Common myeloid progenitor, CD34-positive (primary cell): ENCODE measurements at places on chromosomes 11 and 22.

- H3K4me1 ChIP-seq = peaks cover 13% of the 10 kb centered on the region
- no peak for DNase-seq
- H3K27me3 ChIP-seq = no peaks in the 10 kb centered on the region
- no peak overlapping the region for H3K4me3 ChIP-seq
- H3K27ac ChIP-seq = no peak overlapping the region
Observed at GRCh38 chr11:122246874-122247273, 130.9 kb upstream of the BLID start.

DNA sequence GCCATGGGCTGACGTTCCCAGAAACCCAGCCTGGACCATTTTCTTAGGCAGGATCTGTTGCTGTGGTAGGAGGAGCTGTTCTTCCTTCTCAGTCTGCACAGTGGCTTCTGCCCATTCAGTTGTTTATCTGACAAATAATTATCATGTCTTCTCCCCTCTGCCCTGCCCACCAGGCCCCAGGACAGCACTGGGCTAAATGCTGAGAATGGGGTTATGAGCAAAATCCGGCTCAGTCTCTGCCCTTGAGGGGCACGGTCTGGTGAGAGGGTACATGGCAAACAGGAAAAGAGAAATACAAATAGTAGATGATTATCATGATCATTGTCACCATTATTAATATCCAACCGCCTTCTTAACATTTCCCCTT lies 42.9 kb downstream of the C11orf96 start:
- no peak for DNase-seq
- no peaks in the 10 kb centered on the region for H3K36me3 ChIP-seq
- no peak overlapping the region for H3K4me3 ChIP-seq
- peaks cover 8% of the 10 kb centered on the region for H3K4me1 ChIP-seq
- no peak overlapping the region for H3K27ac ChIP-seq

DNA sequence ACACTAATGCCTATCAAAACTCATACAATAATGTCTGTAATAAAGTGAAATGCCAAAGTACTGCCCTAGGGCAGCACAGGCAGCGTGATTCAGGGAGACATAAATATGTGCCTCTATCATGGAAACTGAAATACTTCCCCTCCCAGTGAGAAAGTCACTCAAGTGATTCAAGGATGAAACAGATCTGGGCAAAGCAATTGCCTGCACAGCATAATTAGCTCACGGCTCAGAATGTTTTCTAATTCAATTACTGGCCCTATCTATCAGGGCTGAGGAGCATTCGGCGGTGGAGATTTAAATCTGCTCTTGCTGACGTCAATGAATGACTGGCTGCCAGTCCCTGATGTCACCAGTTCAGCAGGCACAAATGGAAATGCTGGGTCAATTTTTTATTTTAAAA lies 27.7 kb upstream of the PPP2R1B start:
- H3K27me3 ChIP-seq = no peaks in the 10 kb centered on the region
- H3K4me1 ChIP-seq = no peaks in the 10 kb centered on the region

GRCh38 chr11:61574611-61575010 lies 6.3 kb downstream of the SYT7 start:
- DNase-seq = no peak
- no peaks in the 10 kb centered on the region for H3K36me3 ChIP-seq
- no peaks in the 10 kb centered on the region for H3K4me1 ChIP-seq
- H3K4me3 ChIP-seq = no peak overlapping the region
- H3K27ac ChIP-seq = no peak overlapping the region

DNA sequence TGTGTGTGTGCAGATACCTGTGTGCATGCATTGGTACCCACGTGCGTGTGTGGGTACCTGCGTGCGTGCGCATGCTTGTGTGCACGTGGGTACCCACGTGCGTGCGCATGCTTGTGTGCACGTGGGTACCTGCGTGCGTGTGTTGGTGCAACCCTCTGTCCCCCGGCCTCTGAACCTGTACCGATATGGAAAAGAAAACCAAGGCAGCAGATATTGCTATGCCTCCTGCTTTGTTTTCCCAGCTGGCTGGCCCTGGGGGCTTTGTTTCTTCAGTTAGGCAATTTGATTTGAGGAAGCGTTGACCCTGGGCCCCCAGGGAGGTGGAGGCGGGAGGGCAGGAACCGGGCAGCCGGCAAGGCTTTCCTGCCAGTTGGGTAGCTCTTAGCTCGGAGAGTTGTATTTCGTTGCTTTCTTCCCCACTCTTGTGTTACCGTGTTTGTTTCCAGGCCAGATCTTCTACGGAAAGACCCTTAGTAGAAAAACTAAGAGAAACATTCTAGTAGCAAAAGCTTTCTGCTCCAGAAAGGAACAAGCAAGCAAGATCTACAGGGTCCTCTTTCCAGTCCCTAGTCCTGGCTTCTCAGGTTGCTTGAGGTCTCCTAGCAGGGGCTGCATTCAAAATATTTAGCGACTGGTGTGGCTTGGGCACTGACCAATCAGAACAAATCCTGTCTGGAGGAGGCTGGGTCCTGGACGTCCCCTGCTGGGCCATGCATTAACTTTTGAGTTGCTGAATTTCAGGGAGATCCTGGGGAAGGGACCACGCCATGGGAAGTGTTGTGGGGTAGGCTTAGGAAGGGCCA lies 26.3 kb upstream of the SORL1-AS1 start:
- H3K36me3 ChIP-seq = peaks cover 23% of the 10 kb centered on the region
- H3K4me3 ChIP-seq = no peak overlapping the region
- no peaks in the 10 kb centered on the region for H3K27me3 ChIP-seq
- DNase-seq = no peak

DNA sequence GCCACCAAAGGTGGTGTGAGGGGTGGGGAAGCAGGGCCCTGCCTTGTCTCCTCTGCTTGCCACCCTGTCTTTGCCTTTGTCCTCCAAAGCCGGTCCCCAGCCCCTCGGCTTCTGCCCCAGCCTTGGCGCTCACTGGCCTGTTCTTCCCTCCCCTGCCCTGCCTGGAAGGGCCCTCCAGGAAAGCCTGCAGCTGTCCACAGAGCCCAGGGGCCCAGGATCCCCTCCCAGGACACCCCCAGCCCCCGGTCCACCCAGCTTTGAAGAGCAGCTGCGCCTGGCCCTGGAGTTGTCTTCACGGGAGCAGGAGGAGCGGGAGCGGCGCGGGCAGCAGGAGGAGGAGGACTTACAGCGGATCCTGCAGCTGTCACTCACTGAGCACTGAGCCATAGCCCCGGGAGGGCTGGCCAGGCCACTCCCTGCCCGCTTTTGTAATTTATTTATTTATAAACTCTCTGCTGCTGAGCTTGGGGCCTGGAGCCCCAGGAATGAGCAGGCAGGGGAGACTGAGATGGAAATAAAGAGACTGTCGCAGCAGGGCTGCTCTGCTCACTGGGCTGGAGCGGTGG lies 1.3 kb upstream of the SSH3 start:
- no peaks in the 10 kb centered on the region for H3K27me3 ChIP-seq
- H3K4me1 ChIP-seq = peaks cover 28% of the 10 kb centered on the region
- no peak for DNase-seq
- no peak overlapping the region for H3K4me3 ChIP-seq

- no peak for DNase-seq
- H3K36me3 ChIP-seq = no peaks in the 10 kb centered on the region
- no peaks in the 10 kb centered on the region for H3K27me3 ChIP-seq
- no peak overlapping the region for H3K4me3 ChIP-seq
- no peak overlapping the region for H3K27ac ChIP-seq
- H3K4me1 ChIP-seq = no peaks in the 10 kb centered on the region
Observed at GRCh38 chr22:36102995-36103394, 57.6 kb downstream of the APOL3 start.

DNA sequence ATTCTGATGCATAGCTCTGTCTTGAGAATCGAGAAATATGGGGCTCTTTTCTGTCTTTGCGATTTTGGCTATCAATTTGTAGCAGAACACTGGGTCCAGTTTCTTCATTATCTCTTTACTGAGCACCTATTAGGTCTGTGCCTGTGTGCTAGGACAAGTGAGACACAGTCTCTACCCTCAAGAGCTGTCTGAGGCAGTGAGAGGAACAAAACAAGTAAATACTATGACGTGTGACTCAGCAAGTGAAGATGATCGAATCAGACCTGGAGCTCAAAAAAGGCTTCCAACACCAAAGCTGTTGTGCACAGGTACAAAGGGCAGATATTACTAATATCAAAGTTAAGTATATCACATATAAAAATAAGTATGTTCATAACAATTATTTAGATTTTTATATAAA lies 52.4 kb downstream of the LGR4 start:
- no peak overlapping the region for H3K27ac ChIP-seq
- no peaks in the 10 kb centered on the region for H3K36me3 ChIP-seq
- H3K27me3 ChIP-seq = no peaks in the 10 kb centered on the region
- DNase-seq = peak; percentile 1
- no peaks in the 10 kb centered on the region for H3K4me1 ChIP-seq
- no peak overlapping the region for H3K4me3 ChIP-seq

DNA sequence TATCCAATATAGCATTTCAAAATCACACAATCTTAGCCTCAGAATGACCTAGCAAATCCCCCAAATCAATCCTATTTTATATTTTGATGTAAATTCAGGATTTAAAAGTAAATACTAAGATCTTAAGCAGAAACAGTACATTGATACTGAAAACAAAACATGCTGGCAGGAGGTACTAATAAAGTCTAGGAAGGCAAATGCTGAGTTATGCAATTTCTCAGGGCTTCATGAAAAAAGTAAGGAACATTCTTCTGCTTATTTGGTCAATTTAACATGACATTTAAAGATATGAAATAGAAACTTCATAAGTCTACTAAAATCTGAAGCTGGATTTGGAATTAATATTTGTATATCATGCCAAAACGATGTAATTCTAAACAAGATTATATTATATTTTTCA lies 153.3 kb downstream of the SWAP70 start:
- H3K27me3 ChIP-seq = no peaks in the 10 kb centered on the region
- no peaks in the 10 kb centered on the region for H3K4me1 ChIP-seq
- no peak overlapping the region for H3K27ac ChIP-seq
- H3K36me3 ChIP-seq = peaks cover 2% of the 10 kb centered on the region

DNA sequence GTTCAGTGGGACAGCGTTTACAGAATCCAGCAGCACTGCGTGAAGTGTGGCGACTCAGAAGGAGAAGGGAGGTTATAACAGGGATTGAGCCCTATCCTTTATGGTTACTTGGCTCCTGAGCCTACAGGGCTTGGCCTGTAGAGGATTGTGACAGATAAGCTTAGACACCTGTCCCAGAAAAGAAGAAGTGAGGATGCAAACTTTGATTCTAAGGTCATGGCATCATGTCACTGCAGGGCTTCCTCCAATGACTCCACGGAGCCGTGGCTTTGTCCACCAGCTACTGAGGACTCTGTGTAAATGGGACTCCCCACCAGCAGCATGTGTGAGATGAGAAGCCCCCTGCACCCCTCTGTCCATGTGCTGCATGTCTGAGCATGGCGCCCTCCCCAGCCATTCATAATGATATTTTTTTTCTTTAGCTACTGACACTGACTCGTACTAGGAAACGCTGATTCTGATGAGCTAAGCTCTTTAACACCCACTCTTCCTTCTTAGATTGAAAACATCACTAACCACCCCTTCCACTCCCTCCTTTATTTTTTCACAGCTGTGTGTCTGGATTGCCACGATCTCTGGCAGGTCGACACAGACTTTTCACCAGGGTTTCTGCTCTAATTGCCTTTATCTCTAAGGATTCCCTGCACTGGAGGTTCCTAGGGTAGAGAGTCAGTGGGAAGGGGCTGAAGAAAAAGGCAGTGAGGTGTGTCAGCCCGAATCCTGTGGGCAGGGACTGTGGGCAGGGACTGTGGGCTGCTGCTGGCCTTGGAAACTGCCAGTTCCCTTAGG lies 65.5 kb upstream of the TTC12 start:
- DNase-seq = no peak
- no peak overlapping the region for H3K27ac ChIP-seq
- H3K4me3 ChIP-seq = no peak overlapping the region
- H3K27me3 ChIP-seq = peaks cover 2% of the 10 kb centered on the region

GRCh38 chr22:29937940-29938693 lies 55.1 kb downstream of the MTMR3 start:
- no peak for DNase-seq
- H3K4me3 ChIP-seq = no peak overlapping the region
- H3K27me3 ChIP-seq = no peaks in the 10 kb centered on the region
- peaks cover 4% of the 10 kb centered on the region for H3K36me3 ChIP-seq

- no peaks in the 10 kb centered on the region for H3K36me3 ChIP-seq
- H3K27me3 ChIP-seq = peaks cover 6% of the 10 kb centered on the region
- DNase-seq = no peak
- H3K4me1 ChIP-seq = no peaks in the 10 kb centered on the region
- H3K27ac ChIP-seq = no peak overlapping the region
- H3K4me3 ChIP-seq = no peak overlapping the region
Observed at GRCh38 chr11:133234883-133235282, 297.4 kb downstream of the OPCML start.

GRCh38 chr11:18524248-18524647 lies 2.5 kb downstream of the TSG101 start:
- no peak for DNase-seq
- H3K4me1 ChIP-seq = peaks cover 3% of the 10 kb centered on the region
- H3K4me3 ChIP-seq = no peak overlapping the region

- H3K36me3 ChIP-seq = no peaks in the 10 kb centered on the region
- no peak overlapping the region for H3K27ac ChIP-seq
- no peak overlapping the region for H3K4me3 ChIP-seq
- no peaks in the 10 kb centered on the region for H3K4me1 ChIP-seq
- no peak for DNase-seq
Observed at GRCh38 chr11:18056561-18057181, 10.6 kb upstream of the TPH1 start.

DNA sequence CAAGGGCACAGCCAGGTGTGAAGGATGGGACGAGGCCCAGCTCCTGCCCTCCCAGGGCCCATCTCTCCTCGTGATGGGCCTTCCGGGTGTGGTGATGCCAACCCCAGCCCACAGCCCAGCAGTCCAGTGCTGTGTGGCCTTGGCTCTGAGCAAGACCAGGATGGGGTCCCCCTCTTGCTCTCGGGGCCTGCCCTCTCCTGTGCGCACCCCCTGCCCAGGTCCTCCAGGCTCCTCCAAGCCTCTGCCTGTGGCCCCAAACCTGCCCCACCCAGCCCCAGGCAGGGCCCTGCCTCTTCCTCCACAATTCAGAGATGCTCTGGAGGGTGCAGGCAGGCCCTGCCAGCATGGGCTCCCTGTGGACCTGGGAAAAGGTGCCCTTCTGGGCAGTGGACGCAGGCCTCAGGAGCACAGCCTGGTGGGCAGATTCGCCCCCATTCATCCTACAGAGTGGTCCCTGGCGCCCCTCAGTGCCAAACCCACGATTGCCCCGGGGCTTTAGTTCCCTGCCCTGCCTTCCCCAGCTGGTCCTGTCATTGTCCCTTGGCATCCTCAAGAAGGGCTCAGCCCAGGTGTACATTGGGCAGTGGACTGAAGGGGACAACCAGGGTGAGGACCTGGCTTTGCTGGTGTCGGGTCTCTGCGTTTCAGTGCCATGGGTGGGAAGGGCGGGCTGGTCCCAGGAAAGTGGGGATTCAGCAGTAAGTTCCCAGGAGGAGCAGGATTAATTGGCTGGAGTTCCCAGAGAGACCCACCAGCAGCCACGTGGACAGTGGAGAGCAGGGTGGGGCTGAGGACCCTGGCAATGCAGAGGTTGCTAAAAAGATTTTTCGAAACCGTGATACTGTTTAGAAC lies 19.8 kb downstream of the EIF1AD start:
- no peaks in the 10 kb centered on the region for H3K27me3 ChIP-seq
- no peak overlapping the region for H3K4me3 ChIP-seq
- no peak for DNase-seq
- H3K4me1 ChIP-seq = no peaks in the 10 kb centered on the region
- peaks cover 9% of the 10 kb centered on the region for H3K36me3 ChIP-seq

- peak; percentile 80 for DNase-seq
- no peaks in the 10 kb centered on the region for H3K27me3 ChIP-seq
- H3K4me3 ChIP-seq = peak within 1 kb of the TSS; percentile 100
- peaks cover 16% of the 10 kb centered on the region for H3K4me1 ChIP-seq
- H3K27ac ChIP-seq = peak within 1 kb of the TSS; percentile 99
Observed at GRCh38 chr11:33257160-33257896, at the start of gene HIPK3. TSS of gene HIPK3 (plus strand) at chr11:33257381.

- H3K27ac ChIP-seq = no peak overlapping the region
- no peaks in the 10 kb centered on the region for H3K36me3 ChIP-seq
- DNase-seq = no peak
- H3K4me1 ChIP-seq = no peaks in the 10 kb centered on the region
Observed at GRCh38 chr11:14224395-14224794, 134.6 kb downstream of the RRAS2 start.
